ENCODE measurements at places on chromosomes 5 and 9.

DNA sequence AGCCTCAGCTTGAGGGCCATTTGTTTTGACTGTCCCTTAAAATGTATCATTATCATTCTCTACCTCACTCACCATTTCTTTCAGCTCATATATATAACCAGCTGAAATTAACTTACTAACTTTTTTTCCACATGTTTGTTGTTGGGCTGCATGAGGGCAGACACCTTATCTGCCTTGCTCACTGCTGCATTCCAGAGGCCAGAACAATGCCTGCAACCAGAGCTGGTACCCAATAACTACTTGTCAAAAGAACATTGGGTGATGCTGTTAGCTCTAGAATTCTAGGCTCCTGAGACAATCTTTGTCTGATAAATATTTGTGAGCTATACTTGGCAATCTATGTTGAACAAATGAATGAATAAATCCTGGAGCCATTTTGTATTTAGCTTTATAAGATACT lies 68.3 kb downstream of the HTR4 start:
- DNase-seq, result no peak

DNA sequence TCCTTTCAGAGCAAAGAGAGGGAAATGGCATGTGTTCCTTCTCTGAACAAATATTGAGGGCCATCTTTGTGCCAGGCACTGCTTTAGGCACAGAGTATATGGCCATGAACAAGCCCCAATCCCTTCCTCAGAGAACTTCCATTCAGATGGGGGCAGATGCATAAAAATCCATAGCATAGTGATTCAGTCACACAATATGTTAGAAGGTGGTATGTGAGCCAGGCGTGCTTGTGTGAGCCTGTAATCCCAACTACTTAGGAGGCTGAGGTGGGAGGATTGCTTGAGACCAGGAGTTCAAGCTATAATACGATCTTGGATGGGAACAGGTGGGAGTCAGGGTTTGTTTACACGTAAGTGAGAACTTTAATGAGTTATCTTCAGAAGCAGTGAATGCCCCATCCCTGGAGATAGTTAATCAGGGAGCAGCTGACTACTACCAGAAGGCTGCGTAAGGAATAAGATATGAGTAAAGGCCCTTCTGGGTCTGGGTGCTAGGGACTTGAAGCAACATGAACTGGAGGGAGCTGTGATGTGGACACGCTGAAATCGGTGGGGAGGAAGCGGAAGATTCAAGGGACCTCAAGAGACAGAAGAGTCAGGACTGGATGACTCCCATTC lies 27.1 kb downstream of the NANS start:
- no peak for DNase-seq

GRCh38 chr5:162128117-162128516 lies 60.5 kb downstream of the GABRG2 start:
- DNase-seq, result no peak

DNA sequence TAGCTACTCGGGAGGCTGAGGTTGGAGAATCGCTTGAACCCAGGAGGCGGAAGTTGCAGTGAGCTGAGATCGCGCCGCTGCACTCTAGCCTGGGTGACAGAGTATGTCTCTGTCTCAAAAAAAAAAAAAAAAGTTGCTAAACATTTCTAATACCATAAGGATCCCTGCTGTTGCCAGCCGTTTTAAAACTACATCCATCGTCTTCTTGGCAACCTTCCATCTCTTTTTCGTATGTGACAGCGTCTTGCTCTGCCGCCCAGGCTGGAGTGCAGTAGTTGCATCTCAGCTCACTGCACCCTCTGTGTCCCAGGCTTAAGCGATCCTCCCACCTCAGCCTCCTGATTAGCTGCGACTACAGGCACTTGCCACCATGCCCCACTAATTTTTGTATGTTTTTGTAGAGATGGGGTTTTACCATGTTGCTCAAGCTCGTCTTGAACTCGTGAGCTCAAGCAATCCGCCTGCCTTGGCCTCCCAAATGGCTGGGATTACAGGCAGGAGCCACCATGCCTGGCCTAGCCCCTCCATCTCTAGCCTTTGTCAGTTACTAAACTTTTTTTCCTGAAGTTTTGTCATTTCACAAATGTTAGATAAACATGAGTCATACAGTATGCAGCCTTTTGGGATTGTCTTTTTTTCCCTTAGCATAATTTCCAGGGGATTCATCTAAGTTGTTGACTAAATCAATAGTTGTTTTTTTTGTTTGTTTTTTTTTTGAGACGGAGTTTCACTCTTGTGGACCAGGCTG lies 13.5 kb downstream of the NSD1 start:
- no peak for DNase-seq

GRCh38 chr9:132634327-132634726 lies 35.5 kb downstream of the DDX31 start:
- no peak for DNase-seq

- no peak for DNase-seq
Observed at GRCh38 chr5:87322381-87322780, 54.7 kb downstream of the RASA1 start.

DNA sequence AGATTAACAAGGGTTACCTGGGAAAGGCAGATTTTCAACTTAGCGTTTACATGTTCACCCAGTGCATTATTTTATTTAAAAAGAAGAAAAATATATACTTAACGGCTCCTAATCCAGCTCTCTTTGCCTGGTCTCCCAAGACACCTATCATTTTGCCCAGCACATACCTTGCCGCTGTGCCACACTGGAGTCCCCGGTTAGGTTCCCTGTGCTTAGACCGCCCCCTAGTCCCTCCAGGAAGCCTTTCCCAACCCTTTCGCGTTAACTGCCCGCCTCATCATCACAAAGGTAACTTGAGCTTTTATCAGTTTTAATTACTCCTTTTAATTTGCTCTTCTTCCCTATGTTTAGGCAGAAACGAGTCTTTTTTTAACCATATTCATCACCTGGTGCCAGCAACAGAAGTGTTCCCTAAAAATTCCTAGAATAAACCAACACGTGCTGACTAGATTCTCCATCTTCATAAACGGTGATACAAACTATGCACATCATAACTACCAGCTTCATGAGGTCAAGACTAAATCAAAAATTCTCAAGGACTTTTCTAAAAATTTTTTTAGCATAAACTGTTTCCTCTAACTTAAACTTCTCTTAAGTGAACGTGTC lies 19.7 kb downstream of the DNAJA1 start:
- no peak for DNase-seq

- no peak for DNase-seq
Observed at GRCh38 chr5:94691949-94692348, 73.5 kb downstream of the SLF1 start.

DNA sequence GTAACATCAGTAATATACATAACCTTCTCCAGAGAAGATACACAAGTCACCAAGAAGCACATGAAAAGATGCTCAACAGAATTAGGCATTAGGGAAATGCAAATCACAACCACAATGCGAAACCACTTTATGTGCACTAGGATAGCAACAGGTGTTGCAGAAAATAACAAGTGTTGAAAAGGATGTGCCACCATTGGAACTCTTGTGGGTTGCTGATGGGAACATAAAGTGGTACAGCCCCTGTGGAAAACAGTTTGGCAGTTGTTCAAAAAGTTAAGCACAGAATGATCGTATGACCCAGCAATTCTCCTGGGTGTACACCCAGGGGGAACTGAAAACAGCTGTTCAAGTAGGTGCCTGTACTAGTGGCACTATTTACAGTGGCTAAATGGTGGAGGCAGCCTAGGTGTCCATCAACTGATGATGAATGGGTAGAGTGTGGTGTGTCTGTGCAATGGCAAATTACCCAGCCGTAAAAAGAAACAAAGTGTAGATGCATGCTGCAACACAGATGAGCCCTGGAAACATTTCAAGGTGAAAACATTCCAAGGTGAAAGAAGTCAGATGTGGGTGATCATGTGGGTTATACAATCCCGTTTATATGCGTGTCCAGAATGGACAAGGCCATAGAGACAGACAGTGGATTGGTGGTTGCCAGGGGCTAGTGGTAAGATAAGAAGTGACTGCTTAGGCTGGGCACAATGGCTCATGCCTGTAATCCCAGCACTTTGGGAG lies 27.2 kb downstream of the CCDC69 start:
- DNase-seq, result no peak

- DNase-seq, result no peak
Observed at GRCh38 chr5:126983874-126984266, 46.5 kb downstream of the MARCHF3 start.

All from AML-193 (cell line).